ENCODE measurements at places on chromosomes 4 and X.

DNA sequence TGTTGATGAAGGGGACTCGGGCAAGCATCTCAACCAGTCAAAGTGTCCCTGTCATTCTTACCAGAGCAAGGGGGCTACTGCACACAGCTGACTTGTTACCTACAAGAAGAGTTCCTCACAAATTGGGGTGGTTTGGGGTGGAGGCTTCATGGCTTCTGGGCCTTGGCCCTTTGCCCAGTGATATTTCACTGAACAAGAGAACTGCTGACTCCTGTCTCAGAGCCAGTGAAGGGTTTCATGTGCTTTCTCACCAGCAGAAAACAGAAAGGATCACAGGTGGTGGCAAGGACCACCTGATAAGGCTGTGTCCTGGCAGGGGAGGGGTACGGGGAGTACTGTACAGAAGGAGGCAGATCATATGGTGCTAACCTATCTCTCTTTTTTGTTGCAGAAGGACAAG, 53.5 kb downstream of the DLG3 start:
- no peak for DNase-seq

GRCh38 chr4:181601103-181601502, 642.1 kb upstream of the TENM3 start:
- no peak for DNase-seq

GRCh38 chrX:69386681-69387080, 117.4 kb upstream of the NALF2 start:
- no peak for DNase-seq

- no peak for DNase-seq
Measured at GRCh38 chr4:123024710-123025109, 102.3 kb upstream of the NUDT6 start.

GRCh38 chr4:83830138-83830888, 294.4 kb downstream of the GPAT3 start:
- no peak for DNase-seq

DNA sequence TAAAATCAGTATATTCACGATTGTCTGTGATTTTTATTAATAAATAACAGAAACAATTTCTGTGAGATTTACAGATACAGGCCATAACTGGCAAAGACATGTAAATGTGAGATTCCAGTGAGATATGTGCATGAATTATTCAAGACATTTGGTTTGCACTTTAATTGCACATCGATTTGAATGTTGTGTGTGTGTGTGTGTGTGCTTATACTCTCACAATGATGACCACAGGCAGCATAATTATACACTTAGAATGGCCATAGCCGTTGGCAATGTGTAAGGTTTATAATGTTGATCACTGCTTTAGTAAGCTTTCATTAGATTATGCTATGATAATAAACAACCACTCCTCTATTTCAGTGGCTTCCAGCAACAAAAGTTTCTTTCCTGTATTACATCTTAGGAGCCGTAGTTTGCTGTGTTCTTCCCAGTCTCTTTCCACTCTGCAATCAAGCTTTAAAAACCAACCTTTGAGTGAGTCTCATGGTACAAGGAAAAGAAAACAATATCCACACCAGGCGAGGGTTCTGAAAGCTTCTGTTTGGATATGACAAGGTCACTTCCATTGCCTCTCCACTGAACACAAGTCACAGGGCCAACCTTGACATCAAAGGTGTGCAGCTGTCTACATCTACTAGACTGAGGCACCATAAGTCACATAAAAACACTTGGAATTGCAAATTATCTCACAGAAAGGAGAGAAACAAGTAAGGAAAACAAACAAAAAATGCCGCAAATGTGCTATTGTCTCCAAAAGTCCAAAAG, 897.7 kb downstream of the RAB28 start:
- DNase-seq: no peak

- DNase-seq: no peak
Measured at GRCh38 chr4:19119904-19120560, 1098.5 kb upstream of the LCORL start.

DNA sequence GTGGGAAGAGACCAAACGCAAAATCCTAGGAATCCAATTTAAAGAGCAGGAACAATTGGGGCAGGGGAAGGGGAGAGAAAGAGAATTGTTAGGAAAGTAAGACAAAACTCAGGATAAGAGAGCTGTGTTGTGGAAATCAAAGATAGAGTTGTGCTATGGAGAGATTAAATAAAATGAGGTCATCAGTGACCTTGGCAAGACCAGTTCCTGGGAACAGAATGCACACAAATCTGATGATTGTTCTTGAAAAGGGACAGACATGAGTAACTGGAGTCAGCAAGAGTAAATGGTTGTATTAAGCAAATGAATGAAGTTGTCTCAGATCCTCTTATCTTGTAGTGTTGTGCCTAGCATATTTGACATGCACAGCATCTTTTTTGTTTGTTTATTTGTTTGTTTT, 267.4 kb downstream of the IL1RAPL1 start:
- no peak for DNase-seq

DNA sequence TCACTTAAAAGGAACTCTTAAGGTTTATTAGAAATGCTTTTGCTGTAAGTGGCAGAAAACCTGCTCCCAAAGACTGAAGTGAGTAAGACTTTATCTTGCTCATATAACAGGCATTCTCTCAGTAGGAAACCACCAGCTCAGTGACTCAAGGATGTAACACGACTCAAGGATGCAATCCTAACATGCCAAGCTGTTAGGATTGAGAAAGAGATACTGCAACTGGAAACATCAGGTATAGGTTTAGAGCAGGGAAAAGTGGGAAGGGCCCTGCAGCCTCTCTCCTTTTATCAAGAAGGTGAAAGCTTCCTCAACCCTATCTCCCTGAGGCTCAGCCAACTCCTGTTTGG, 11.9 kb upstream of the SLC9A7 start:
- no peak for DNase-seq

DNA sequence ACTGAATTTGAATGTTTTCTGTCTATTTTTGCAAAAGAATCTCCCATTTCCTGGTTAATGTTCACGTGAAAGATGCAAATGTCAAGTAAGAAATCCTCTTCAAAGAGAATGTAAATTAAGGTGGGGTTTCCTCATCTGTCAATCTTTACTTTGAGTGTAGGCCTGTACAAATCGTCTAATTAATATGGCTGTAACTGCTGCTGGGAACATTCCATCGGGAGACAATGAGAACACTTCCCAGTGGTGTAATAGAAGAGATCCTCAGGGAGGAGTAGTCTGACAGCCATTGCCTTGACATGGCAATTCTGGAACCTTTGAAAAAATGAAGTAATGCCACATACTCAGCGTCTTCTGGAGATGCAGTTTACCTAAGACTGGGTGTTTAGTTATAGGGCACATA, 3.7 kb downstream of the EREG start:
- no peak for DNase-seq

- DNase-seq: no peak
Measured at GRCh38 chr4:99411041-99411440, 24.1 kb downstream of the ADH7 start.

- no peak for DNase-seq
Measured at GRCh38 chrX:12554206-12554605, 237.0 kb upstream of the PRPS2 start.

DNA sequence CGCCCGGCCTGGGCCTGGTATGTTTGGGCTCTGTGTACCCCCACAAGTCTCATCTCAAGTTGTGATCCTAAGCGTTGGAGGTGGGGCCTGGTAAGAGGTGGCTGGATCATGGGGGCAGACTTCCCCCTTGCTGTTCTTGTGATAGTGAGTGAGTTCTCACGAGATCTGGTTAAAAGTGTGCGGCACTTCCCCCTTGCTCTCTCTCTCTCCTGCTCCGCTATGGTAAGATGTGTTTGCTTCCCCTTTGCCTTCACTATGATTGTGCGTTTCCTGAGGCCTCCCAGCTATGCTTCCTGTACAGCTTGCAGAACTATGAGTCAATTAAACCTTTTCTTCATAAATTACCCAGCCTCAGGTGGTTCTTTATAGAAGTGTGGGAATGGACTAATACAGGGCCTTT, 53.0 kb downstream of the CHST7 start:
- no peak for DNase-seq

- no peak for DNase-seq
Measured at GRCh38 chr4:176034499-176034898, 31.1 kb upstream of the WDR17 start.

DNA sequence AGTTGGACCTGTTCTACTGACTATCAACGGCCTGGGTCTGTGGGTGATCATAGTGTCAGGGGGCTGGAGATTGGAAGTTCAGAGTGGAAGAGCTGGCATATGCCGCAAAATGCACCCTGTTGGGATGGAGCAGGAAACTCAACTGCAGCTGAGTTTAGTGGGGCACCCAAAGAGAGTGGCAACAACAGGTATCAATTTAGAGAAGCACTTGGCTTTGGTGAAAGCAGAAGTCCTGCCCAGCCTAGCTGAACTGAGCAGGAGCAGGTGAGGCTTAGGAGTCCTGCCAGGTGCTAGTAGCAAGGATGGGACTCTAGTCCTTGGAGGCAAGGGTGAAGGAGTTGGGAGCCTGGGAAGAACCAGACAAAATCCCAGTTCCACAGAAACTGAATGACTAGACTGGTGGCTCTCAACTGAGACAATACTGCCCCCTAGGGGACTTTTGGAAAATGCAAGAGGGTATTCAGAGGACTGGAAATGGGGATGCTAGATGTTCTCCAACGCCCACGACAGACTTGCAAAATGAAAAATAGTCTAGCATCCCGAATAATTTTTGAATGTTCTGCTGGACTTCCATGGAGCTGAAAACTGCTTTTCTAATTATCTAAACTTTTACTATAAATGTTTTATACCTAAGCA, 49.4 kb downstream of the RTL9 start:
- no peak for DNase-seq

DNA sequence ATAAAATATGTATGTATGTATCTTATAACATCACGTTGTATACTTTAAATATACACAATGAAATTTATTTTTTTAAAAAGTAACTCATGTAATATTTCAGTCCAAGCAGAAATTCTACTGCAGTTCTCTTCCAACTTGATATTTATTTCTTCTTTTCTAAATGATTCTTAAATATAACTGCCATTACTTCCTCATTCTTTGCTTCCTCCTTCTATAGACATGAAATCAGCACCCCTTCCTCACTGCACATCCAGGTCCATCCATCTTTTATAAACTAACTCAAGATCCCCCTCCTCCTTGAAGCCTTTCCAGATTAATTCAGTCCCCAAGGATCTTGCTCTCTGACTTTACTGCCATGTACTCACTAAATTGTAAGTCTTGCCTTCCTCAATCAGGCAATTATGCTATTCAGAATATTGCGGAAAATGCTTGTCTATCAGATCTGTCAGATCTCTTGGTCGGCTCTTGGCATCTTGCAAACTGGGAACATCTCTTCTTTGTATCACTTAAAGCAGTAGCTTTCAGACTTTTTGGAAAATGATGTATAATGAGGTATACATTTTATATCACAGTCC, 3.7 kb downstream of the GPRIN3 start:
- DNase-seq: no peak

DNA sequence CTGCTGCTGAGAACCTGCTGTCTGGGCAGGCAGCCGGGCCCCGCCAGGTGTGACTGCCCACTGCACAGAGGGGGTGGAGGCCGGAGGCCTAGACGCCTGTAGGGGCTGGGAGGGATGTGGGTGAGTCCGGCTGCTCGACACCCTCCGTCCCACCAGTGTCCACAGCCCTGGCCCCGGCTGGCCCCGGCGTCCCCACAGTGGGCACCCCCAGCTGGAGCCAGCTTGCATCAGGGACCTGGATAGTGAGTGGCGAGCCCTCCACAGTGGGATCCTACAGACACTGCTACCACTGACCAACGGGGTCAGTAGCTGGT, 34.7 kb upstream of the SPON2 start:
- DNase-seq: no peak

GRCh38 chrX:73563738-73564068, 706 bp downstream of the CHIC1 start:
- DNase-seq: no peak

- DNase-seq: no peak
Measured at GRCh38 chrX:108186811-108187210, 95.2 kb downstream of the ATG4A start.

GRCh38 chr4:85548116-85548515, 73.2 kb downstream of the ARHGAP24 start:
- no peak for DNase-seq

GRCh38 chr4:98546910-98547594, 111.4 kb downstream of the TSPAN5 start:
- DNase-seq: no peak

DNA sequence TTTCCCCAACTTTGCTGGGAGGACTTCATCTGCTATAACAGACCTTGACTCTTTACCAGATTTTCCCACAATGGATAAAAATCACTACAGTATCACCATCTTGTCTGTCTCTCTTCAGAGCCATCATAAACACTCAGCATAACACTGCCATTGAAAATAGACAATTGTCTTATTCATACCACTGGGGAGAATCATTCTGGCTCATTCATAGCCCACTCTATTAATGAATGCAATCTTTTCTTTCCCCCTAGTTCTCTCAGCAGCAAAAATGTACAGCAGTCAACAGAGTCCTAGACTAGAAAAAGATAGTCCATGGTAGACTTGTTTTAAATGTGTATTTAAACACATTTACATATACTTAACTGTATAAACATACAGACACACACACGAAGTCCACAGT, 19.2 kb downstream of the SLC9A7 start:
- DNase-seq: no peak

DNA sequence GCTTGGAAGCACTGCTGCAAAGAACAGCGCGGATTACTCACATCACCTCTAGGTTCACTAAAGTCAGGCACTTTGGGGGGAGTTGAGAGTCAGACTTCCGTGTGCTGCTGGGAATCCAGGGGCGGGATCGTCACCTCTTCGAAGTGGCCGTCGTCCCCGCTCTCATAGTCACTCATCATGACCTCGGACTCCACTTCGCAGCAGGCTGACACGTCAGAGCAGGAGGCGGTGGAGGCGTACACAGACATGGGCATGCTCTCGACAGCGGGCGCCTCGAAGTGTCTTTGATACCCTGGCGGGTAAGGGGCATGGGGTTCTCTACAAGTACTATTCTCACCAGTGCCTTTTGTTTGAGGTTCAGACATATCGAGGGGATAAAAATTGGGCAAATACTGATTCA, 33.1 kb upstream of the MTNR1A start:
- no peak for DNase-seq

DNA sequence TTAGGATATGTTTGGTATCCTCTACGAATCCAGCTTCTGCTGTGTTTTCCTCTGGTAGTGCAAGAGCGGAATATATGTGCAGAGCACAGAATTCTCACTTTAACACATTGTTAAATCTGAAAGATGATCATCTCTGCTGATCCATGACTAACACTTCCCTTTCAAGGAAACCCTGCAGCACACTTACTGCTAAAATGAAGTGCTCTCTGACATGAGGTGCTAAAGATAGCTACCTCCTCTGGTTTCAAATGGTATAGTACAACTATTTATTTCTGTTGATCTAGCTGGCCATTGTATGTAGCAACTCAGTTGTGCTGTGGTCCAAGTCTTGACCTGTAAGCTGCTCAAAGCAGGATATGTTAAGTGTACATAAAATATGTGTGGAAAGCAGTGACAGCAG, 162.4 kb upstream of the FMR1 start:
- DNase-seq: no peak

DNA sequence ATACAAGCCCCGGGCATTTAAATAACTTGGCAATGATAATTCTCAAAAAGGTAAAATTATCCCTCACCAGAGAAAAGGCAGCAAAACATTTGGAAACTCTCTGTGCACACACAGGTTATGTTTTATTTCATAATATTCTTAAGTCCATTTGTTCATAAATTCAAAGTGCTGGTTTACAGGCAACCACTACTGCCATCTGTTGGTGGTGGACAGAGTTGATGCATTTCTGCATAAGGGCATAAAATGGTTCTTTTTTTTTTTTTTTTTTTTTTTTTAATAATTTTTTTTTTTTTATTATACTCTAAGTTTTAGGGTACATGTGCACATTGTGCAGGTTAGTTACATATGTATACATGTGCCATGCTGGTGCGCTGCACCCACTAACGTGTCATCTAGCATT, 31.5 kb upstream of the IL21 start:
- DNase-seq: no peak

Measured in mesothelial cell of epicardium (in vitro differentiated cells).